Erythroblast (primary cell): ENCODE measurements at places on chromosomes 5 and 9.

DNA sequence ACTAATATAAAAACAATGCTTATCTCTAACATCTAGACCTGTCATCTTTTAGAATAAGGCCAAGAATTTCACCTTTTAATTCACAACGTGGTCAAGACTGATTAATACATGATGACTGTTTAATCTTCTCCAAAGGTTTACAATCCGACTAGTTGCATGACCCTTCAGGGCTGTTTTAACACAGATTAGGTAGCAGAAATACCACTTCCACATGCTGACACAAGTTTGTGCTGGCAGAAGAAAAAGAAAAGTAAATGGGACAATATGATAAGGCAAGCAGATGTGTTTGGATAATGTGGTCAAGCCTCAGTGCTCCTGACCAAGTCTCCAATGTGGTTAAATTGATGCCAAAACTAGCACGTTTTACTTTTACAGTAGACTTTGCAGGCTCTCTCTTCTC is 31.1 kb downstream of the SEMA6A start:
- DNase-seq = peak; percentile 39

DNA sequence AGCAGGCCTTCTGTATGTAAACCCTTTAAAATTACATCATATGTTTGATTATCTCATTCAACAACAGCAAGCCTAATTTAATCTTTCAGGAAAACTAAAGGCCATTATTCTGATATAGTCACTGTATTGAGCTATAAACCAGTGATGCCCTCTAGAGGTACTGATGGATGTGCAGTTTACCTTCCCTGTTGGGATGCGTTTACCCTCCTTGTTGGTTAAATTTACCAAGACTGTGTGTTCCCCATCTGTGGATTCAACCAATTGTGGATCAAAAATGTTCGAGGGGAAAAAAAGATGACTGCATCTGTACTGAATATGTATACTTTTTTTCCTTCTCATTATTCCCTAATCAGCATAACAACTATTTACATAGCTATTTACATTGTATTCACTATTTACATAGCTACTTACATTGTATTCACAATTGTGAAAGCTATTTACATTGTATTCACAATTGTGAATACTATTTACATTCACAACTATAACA is 3.7 kb upstream of the BAAT start:
- peak; percentile 28 for DNase-seq

DNA sequence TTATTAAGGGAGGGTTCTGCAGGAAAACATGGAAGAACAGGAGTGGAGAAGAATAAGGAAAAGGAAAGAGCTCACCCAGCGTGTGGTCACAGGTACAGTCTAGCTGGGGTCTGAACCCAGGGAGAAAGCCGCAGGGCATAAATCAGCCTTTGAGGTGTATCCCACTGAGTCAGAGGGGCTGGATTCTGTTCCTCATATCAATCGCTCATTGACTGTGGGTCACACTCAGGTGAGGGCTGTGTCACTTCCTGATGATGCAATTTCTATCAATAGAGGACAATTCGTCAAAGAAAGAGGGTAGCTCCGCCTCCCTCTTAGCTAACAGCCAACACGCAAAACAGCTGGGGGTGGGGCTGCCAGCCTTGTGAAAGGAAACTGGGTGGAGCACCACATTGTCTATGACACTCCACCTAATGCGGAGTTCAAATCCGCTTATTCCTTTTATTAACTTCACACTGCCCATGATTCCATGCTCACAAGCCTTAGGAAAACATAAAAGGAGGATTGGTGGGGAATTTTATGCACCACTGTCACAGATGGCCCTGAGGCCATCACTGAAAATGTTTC is 176.2 kb downstream of the ICE1 start:
- DNase-seq = no peak

DNA sequence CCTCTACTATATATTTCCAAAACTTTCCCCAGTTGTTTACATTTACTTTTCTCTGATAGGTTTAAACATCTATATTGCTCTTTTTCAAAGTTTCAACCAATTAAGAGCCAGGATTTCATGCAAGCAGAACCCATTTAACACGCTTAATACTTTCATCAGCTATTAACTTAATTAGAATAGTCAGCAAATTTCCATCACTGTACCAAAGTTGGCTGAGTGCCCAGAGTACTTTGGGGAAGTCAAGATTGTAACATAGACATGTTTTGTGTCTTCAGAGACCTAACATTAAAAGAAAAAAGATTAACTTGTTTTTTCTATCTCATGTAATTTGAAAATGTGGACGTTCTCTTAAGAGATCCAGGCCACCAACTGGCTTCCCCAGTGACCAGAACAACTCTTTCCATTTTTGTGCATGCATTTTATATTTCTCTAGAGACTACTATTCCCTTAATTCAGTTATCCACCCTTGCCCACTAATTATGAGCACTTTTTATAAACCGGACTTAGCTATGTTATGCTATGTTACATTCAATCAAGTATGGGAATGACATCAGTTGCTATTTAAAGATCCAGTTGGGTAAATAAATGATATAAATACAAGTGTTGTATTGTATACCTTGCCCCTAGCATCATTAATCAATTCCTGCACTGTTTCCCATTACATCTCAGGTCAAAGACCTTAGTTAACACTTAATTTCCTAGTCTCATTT is 478.1 kb upstream of the NMUR2 start:
- DNase-seq = no peak

DNA sequence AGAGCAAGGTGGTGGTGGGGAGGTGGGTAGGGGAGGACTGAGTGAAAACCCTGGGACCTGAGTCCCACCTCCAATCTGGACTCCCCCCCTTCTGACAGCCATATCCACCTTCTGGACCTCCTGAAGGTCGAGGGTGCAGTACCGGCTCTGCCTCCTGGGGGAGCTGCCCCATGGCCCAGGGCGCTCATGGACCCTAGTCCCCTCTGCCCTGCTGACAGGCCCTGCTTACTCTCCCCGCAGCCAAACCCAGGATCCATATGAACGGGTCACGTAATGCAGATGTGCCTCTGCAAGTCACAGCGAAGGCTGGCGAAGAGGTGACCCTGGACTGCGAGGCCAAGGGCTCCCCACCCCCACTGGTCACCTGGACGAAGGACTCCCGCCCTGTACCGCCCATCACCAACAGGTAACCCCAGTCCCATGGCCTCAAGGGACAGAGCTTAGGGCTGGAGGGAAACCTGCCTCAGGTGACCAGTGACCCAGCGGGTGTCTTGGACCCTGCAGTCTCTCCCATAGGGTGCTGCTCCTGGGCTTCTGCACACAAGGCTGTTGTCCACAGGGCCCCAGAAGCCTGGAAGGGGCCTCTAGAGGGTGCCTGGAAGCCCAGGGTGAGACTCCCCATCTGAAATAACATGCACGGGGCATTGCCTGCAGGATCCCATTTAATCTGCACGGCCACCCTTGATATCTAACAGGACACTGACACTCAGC is 61.7 kb downstream of the HMCN2 start:
- DNase-seq = peak; percentile 35

DNA sequence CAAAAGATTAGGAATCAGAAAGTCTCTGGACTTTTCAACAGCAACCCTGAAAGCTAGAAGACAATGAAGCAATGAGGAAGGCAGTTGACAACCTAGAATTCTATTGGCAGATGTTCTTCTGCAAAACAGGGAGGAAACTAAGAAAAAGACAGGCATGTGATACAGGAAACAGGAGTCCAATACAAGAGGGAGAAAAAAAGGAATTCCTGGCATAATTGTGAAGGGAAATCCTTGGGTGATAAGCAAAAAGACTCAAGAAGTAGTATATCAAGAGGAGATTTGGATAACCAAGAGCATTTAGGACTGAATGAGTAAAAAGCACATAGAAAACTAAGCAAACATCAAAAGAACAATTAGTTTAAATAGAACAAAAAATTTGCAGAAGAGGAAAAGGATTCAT is 58.6 kb downstream of the LPAR1 start:
- DNase-seq = no peak

- DNase-seq = no peak
These were observed 70.9 kb upstream of the SPOCK1 start for GRCh38 chr5:137570070-137570469.

GRCh38 chr5:115490596-115490995 is 54.0 kb downstream of the FEM1C start:
- DNase-seq = no peak

DNA sequence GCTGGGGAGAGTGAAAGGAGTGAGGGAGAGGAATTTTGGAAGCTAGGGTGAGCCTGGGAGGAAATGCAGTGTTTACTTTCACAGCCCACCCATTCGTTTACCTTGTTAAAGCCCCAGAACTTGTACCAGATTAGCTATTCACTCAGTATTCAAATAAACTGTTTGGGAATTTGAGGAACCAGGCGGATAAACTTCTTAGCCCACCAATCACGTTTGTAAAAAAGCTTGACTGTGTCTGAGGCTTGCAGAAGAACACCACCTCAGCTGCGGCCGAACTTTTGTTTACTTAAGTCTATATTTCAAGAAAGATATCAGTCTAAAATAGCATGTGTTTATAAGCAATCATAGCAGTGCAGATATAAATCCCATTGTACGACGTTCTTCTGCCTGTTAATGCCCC is 5.2 kb upstream of the TLE1 start:
- DNase-seq = no peak
